Activated CD4-positive, alpha-beta T cell treated with anti-CD3 and anti-CD28 coated beads for 48 hours (primary cell): ENCODE measurements at places on chromosomes 7 and 10.

GRCh38 chr10:21754410-21755011, 220.5 kb downstream of the MLLT10 start:
- no peak for DNase-seq

DNA sequence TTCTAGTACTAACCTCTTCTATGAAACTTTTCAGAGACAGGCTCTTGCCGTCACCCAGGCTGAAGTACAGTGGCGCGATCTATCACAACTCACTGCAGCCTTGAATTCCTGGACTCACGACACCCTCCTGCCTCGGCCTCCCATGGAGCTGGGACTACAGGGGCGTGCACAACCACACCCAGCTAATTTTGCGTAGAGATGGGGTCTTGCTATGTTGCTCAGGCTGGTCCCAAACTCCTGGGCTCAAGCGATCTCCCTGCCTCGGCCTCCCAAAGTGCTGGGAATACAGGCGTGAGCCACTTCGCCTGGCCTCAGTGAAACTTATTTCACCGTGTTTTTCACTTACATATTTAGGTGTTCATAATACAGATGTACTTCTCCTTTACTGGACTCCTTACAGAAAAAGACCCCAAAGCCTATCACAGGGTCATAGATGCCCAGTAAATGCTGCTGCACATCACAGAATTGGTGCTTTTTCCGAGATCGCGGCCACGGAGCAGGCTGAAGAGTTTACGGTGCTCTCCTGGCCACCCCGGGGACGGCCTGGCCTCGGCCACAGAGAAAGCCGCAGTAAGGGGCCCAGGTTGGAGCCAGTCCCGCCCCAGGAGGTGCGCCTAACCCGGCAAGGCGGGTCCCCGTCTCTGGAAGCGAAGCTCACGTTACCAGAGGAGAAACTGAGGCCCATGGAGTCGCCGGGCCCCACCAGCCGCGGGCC, 595 bp downstream of the TBL2 start:
- DNase-seq = no peak

DNA sequence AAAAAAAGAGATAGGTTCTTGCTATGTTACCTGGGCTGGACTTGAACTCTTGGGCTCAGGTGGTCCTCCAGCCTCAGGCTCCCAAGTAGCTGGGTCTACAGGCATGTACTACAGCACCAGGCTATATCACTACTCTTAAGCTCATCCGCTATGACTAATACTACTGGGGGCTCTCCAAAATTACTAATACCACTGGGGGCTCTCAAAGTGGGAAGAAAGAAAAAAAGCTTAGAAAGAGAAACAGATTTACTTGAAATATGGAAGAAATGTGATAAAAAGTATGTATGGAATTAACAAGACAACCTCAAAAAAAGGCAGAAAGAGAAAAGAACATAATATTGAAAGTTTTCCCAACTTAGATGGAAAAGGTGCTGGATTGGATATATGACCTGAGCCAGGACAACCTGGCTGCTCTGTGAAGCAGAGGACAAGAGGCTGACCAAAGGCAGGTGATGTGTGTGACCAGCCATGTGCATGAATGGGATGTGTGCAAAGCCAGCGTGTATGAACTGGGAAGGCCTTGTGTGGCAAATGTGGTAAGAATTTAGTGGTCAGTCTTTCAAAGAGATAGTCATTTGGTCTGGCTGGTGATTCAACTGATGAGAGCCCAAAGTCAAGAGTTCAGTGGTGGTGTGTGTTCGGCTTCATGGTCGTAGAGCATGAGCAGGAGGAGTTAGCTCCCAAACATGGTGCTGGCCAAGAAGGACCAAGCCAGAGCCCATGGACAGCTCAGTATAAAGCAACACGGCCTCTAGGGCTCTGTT, 232.4 kb upstream of the KLF14 start:
- no peak for DNase-seq

- DNase-seq = no peak
These were observed 180.7 kb downstream of the PCDH15 start for GRCh38 chr10:54620352-54620751.

- no peak for DNase-seq
These were observed 22.1 kb upstream of the SYPL1 start for GRCh38 chr7:106134241-106134640.

GRCh38 chr7:33640741-33641140, 264.6 kb upstream of the BMPER start:
- no peak for DNase-seq

GRCh38 chr7:41544241-41544640, 158.6 kb downstream of the INHBA start:
- DNase-seq = no peak

DNA sequence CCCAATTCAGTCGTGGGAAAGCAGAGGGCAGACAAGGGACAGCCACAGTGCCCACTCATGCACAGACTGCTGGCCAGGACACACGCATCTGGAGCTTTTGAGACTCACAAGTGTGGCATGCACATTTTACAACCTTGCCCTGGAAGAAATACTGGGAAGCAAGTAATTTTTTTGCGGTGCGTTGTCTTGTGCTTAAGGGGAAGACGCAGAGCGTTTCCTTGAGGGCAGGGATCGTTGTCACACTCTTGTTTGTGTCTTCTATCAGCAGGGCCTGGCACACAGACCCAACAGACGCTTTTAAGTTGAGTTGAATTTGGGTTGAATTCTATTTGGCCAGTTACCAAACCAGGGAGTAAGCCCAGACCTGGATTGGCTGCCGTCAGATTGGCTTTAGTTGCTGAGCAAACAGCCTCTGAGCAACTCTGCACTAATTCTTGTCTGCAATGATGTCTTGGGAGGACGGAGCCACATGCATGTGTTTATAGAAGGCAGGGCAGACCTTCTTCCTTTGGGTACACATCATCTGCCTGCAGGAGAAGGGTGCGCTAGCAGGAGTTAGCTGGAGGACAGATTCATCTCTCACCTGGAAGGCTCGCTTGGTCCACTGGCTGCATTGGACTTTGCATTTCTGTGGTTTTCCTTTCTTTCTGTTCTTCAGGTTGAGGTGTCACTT, 38.4 kb downstream of the IL2RA start:
- DNase-seq = no peak

- no peak for DNase-seq
These were observed 37.1 kb downstream of the SVOPL start for GRCh38 chr7:138663725-138664710.

DNA sequence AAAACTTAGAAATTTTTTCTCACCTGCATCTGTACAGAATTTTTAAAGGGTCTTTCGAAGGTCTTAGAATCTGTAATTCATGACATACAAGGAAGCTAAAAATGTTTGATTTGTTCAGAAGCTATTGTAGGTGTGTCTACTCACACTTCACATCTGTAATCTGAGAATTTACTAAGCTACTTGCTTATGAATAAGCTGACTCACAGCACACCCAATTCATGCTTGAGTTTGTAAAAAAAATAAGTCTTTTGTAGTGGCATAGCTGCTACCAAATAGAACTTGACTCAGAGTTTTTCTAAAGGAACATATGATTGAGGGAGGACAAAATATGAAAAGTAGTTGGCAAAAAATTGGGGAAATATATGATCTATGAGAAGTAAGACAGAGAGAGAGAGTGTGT, 12.7 kb upstream of the AGR2 start:
- no peak for DNase-seq

GRCh38 chr7:73830681-73831583, at the start of gene CLDN4:
Gene CLDN4, plus strand, starts transcription at chr7:73830996. Its CDS starts 206 bp downstream, at chr7:73831202.
- DNase-seq = no peak

DNA sequence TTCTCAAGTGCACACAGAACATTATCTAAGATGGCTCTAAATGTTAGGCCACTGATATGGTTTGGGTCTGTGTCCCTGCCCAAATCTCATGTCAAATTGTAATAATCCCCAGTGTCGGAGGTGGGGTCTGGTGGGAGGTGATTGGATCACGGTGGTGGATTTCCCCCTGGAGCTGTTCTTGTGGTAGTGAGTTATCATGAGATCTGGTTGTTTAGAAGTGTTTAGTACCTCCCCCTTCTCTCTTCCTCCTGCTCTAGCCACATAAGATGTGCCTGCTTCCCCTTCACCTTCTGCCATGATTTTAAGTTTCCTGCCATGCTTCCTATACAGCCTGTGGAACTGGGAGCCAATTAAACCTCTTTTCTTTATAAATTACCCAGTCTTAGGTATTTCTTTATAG, 11.2 kb upstream of the GSTK1 start:
- DNase-seq = no peak

DNA sequence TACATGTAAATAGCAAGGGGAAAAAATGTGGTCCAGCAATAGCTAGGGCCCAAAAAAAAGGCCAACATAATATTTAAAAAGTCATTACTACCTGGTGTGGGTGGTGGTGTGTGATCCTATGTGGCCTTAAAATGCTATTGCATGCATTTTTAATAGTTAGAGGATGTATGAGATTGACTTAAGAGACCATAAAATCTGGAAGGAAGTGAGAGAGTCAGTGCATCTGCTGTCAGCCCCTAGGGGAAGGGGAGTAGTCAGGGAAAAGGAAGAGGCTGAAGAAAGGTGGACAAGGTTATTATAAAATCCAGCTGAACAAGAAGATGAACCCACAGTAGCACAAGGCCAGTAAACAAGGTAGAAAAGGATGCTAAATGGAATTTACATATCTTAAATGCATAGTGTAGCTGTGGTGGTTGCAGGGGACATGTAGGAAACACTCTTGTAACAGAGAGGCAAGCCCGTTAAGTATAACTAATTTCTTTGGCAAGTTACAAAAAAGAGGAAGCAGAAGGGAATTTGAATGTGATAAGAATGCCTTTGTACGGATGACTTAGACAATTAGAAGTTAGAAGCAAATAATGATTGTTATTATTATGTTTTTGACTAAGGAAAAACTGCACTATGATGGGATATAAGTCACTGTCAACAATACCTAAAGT, 11.9 kb upstream of the NDUFA5 start:
- no peak for DNase-seq

GRCh38 chr10:24463611-24464426, 254.9 kb downstream of the KIAA1217 start:
- peak; percentile 42 for DNase-seq

- DNase-seq = no peak
These were observed 615.1 kb downstream of the ZWINT start for GRCh38 chr10:55746002-55746401.

DNA sequence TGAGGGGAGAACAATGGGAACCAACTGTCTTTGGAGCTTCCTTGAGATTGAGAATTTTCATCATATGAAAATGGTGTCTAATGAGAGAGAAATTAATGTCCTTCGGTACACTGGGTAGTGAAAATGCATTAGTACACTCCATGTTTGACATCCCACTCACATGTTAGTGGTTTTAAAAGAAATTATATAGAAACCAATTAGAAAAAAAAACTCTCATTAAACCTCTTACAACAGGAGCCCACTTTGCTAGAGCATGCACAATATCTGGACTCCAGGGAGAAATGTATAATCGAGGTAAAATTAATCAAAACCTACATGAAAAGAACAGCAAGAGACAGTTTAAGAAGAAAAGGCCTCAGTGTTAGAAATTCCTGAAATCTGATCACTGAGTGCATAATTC, 79.2 kb upstream of the KCNIP2 start:
- DNase-seq = no peak

- DNase-seq = no peak
These were observed 369.7 kb downstream of the LRMDA start for GRCh38 chr10:75801121-75801520.

DNA sequence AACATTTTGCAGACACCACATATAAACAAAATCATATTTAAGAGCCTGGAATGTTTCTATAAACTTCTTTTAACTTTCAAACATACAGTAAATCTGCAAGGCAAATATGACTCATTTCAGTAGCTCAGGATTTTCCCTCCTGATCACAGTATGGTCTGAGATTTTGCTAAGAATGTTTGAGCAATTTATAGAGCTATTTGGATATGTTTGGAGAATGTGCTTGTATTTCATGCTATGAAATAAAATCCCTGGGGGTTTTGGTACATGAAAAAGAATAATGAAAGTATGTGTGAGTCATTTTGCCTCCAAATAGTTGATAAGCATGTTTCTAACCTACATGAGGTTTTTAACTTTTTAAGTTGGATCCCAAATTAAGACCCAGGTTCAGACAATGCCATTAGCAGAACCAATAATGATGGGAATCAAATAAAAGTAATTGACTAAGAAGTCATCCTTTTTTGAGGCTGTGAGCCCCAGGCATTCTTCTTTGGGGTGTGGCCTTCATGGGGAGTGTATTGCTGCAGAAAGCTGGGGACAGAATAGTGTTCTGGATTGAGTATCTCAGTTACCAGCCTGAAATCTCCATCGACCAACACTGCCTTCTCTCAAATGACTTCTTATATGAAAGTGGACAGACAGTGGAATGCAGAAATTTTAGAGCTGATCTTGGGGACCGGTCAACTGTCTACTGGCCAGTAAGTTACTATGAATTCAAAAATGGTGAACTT, 66.1 kb upstream of the AGBL3 start:
- DNase-seq = no peak

DNA sequence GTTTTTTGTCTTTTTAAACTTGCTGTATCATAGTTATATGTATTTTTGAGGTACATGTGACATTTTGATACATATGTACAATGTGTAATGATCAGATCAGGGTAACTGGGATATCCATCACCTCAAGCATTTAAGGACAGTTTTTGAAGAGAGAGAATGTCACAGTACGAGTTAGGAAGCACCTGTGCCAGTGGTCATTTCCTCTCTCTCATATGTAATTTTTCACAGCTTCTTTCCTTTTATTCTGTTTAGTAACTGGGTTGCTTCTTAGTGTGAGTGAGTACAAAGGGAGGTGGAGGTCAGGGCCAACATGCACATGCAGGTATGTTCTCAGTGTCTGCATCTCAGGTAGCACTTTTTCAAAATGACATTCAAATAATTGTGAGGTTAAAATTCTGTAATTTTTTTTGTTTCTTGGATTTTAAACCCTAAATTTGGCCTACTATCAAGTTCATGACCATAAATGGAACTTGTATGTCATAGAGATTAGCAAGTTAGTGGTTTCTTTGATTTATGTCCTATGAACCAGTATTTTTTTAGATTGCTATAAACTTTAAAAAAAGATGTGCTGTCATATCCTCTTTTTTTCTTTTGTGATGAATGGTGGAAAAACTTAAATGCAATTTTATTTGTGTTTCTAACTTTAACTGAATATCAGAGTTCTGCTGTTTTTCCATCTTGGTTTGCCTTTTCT, 42.7 kb downstream of the SNX10 start:
- no peak for DNase-seq
